ENCODE measurements at places on chromosomes 5 and 9.

DNA sequence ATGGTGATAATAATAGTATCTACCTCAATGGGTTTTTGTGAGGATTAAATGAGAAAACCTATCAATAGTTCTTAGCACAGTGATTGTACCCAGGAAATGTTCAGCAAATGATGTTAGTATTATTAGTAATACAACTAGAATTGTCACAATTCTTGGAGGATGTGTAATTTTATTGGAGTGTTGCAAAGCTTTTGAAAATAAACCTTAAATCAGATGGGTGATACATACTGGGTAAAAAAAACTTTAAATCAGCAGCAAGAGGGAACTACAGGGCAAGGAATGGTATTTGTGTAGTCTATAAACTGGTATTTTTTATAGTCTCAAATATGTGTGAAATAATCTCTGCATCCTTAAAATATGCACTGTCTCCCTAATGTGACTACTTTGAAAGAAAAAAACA, 371.6 kb downstream of the PIK3R1 start:
- DNase-seq = no peak

DNA sequence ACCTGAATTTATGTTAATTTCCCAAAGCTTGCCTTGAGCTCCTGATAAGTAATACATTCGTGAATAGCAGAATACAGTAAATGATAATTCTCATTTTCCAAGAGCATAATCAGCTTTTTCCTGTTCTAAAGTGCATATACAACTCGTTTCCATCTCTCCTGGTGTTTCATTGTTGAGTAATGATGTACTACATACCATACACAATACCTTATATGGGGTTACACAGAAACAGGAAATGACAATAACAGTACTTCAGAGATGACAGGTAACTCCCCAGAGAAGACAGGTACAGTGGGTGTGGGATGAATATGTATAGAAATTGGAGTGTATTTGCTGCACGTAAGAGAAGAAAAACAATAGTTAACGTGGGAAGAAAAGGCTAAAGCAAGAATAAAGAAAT, 287.1 kb downstream of the TENT4A start:
- no peak for DNase-seq

- DNase-seq = no peak
Observed at GRCh38 chr5:135851186-135851914, 16.9 kb downstream of the SLC25A48 start.

DNA sequence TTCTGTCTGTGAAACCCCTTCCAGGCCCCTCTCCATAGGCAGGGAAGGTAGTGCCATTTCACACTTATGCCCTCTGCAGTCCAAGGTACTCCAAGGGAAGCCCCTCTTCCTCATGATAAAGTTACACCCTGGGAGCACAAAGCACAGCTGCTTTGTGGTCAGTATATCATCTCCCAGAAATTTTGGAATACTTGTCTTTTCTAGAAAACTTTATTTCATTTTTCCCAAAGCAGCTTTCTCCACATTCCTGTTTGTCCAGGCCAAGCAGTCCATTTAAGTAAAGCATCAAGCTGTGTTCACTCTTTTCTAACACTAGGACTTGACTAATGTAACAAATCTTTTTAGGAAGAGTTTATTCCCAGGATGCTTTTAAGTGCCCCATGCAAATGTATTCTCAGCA, 371.8 kb upstream of the RGMB start:
- DNase-seq = no peak

- DNase-seq = no peak
Observed at GRCh38 chr9:114240647-114241558, 82.0 kb upstream of the ORM1 start.

DNA sequence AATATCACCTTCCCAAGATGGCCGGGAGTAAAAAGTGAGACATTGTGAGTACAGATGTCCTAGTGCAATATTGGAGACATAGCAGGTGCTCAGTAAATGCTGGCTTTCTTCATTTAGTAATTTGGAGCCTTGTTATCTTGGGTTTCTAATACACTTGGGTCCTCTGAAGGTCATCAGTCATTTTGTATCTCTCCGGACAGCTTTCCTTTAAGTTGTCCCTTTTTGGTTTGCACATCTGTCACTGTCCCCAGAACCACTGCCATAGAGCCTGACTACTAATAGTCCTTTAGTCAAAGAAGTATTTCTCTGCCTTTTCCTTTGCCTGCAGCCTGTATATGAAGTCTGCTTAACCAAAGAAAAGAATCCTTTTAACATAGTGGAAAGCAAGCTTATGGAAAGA, 7.8 kb upstream of the ANGPTL2 start:
- no peak for DNase-seq

- DNase-seq = no peak
Observed at GRCh38 chr9:28922891-28923290, 1349.6 kb upstream of the C9orf72 start.

- DNase-seq = no peak
Observed at GRCh38 chr9:120383999-120384924, 195.7 kb downstream of the CDK5RAP2 start.

DNA sequence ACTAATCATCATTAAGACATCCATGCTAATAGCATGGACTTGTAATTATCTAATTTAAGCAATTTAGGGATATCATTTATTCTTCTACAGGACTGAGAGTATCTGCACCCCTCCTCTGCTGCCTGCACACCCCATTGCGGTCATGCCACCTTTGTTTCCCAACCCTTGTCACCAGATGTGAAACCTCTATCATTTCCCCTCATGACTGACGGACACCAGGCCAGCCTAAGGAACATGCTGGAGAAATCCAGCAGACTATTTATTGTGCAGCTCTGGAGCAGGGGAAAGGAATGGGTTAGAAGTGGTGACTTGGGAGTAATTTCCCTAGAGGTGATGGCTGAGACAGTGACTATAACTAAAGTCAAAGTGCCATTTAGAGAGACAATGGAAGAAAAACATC, 40.7 kb downstream of the UGCG start:
- no peak for DNase-seq

- DNase-seq = no peak
Observed at GRCh38 chr5:1725641-1726468, 73.8 kb downstream of the MRPL36 start.

DNA sequence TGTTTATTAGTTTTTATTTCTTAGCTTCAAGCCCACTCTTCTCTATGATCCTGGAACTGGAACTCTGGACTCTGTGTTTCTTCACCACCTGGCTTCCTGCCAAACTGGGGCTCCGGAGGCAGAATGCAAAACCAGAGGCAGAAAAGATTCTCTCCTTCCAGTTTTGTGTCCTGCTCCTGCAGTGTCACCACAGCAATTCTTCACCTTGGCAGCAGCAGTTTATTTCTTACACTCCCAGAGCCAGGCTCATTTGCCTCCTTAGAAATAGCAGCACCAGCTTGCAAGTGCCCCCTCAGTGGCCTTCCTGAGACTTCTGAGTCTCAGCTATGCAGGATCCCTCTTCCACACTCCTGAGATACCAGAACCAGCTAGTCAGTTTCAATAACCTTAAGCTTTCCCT, 26.7 kb upstream of the CAMK4 start:
- DNase-seq = peak; percentile 5

DNA sequence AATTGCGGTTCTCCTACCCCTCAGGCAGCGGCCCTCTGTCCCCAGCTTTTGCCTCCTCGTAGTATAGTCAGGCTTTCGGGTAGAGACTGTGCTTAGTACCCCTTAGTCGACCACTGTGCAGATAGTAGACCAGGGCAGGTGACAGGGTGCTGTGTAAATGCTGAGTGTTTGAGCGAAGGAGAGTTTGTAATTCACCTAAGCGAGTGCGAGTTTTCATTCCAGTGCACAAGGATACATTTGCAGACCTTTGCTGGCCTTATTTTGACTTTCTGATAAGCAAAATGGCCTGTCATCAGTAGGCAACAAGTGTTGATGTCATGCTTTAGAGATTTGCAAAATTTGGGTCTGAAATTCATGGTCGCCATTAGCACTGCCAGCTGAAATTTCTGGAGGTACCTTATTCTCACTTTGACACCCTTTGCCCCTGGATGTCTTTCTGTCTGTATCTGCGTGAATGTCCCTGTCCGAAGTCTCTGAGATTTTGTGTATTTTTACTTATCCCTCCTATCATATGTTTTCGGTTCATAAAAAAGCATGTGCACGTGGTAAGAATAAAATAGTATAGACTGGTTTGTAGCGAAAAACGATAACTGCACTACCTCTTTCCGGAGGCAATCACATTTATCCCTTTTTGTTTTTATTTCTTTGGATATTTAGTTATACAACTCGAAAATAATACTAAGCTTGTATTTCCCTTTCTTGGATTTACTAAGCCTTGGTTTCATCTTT, 1.9 kb downstream of the LMNB1 start:
- peak; percentile 47 for DNase-seq

DNA sequence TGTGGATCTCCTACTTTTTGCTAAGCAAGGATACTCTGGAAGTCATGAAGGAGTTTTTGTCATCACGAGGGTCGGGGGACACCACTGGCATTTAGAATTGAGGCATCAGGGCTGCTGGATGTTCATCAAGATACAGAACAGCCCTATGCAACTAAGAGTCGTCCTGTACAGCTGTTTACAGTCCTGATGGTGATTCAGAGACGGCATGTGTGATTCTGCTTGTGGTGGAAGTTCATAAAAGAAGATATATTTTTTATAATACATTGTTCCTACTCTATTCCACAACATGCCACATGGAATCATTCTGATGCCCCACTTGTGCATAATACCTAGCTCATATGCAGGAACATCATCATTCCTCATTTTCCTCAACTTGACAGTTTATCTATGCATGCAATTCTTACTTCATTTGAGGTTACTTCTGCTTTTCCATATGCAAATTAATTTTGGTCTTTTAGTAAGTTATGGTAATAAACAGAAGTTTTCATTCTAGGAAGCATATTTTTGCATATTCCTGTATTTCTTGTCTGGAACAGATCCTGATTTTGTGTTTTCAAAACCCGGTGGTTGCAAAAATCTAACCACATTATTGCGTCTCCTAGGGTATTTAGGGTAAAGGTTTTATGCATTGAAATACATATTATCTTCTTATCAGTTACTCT, 155.2 kb downstream of the ARHGEF28 start:
- DNase-seq = no peak

DNA sequence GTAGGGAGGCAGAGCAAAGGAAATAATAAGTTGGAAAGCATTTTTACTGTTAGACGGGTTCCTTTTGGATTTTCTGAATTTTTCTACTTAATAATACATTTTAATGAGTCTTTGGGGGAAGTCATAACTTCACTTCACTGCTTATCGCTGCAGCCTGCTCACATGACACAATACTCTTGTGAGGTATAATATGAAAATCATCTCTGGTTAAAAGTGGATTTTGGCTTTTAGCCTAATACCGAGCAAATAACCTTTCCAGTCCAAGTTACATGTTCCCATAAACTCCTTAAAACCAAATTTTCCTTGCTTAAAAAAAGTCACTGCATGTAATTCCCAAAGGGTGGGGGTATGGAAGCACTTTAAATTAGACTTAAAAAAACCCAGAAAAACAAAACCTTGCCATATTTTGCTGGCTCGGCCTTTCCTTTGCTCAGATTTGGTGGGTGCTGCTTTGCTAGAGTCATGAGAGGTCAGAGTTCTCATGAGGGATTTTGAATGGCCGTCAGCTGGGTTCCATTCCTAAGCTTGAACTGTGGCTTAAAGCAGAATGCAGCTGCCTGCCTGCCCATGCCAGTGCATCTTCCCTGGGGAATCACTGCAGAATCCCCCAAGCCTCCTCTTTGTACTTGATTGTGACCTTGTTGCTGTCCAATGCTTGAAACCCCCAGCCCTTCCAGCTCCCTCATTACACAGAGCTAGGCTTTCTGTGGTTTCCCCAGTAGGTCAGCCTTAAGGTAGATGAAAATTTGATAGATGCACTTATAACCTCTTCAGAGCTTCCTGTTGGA, 331.8 kb downstream of the KDM4C start:
- no peak for DNase-seq

DNA sequence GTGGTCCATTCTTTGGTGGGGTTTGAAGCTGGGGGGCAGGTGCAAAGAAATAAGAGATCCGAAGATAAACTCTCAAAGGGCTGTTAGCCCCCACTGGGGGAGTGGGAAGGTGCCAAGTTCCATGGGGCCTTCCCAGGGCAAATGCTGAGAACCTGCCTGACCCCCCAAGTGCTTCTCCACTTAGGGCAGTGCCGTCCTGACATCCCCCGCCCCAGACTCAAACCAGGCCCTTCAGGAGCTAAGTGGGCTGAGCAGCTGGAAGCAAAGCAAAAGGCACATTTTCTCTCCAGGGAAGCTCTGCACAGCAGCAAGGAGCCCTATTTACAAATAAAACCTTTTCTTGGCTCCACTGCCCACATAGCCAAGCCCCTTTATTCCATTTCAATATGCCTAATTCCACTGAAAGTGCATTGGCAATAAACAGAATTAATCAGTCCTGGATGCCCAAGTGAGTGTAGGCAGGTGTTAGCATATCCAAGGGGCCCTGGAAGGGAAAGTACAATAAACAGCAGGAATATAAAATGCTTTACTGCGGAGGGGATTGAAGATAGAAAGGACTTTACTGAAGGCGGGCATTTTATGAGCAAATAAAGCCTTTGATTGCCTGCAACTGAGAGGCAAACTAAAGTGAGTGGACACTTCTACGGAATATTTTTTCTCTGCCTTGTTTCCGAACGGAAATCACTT, 44.6 kb downstream of the WHRN start:
- no peak for DNase-seq

GRCh38 chr5:378301-378891, 56.9 kb downstream of the AHRR start:
- no peak for DNase-seq

- DNase-seq = no peak
Observed at GRCh38 chr9:122498883-122499288, 11.7 kb upstream of the OR1J2 start.

GRCh38 chr9:20312732-20313131, 309.6 kb downstream of the MLLT3 start:
- no peak for DNase-seq

DNA sequence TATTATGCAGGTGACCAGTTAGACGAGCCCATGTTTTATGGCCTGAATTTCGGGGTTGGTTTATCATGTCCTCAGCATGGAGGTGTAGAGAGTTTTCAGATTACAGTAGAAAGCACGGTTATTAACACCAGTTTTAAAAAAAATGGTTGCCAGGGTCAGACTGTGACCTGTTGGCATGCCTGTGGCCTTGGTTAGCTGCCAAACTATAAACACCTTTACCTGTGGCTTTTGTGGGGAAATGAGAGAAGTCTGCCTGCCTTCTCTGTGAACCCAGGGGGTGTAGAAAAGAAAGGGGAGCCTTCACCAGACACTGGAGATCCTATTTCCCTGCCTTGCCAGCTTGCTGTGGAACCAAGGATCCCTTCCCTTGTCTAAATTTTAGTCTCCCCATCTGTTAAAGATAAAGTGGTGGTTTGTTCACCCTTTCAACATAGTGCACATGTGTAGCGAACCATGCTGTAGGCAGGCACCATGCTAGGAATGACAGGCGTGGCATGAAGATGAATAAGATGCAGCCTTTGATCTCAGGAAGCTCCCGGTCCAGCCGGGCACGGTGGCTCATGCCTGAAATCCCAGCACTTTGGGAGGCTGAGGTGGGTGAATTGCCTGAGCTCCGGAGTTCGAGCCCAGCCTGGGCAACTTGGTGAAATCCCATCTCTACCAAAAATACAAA, 6.1 kb upstream of the PHF19 start:
- no peak for DNase-seq

- DNase-seq = no peak
Observed at GRCh38 chr5:58498340-58498942, 7.2 kb downstream of the GAPT start.

GRCh38 chr5:166245556-166245955, 2045.9 kb upstream of the WWC1 start:
- DNase-seq = no peak

- peak; percentile 47 for DNase-seq
Observed at GRCh38 chr9:114155263-114155994, at the start of gene COL27A1. COL27A1 (plus strand) TSS chr9:114155537; CDS start chr9:114155951, 414 bp downstream.

Data from C1 segment of cervical spinal cord (tissue), 14 donors.